Keratinocyte (primary cell): ENCODE measurements at places on chromosomes 4 and X. TPM values are rescaled to one million over a fixed set of nuclear protein-coding genes. Genes with fewer than 3 reads are reported as not detected.
A peak's percentile ranks its signal among the peaks of the same experiment; 100 is the strongest.

DNA sequence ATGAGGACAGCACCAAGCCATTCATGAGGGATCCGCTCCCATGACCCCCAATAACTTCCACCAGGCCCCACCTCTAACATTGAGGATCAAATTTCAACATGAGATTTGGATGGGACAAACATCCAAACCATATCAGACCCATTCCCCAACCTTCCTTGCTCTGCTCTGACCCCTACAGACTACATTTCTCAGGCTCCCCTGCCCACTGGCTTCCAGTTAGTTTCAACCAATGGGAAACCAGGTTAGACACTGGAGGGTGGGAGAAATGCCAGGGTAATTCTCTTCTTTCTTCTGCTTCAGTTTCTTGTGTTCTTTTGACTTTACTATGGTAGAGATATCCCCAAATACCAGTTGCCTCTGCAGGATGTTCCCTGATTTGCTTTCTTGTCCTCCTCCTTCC is 125.7 kb downstream of the CLCN4 start:
- no peak for DNase-seq
- no peaks in the 10 kb centered on the region for H3K36me3 ChIP-seq
- no peak overlapping the region for H3K27ac ChIP-seq
- no peaks in the 10 kb centered on the region for H3K4me1 ChIP-seq
- H3K4me3 ChIP-seq = no peak overlapping the region
- no peaks in the 10 kb centered on the region for H3K27me3 ChIP-seq

DNA sequence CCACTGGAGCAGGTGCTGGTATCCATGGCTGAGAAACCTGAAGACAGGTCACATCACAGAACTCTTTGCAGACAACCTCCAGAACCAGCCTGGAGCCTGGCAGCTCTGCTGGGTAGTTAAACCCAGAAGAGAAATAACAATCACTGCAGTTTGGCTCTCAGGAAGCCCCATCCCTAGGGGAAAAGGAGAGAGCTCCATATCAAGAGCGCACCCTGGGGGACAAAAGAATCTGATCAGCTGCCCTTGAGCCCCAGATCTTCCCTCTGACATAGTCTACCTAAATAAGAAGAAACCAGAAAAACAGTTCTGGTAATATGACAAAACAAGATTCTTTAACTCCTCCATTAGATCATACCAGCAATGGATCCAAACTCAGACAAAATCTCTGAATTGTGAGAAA is 823.2 kb upstream of the FRG1 start:
- no peaks in the 10 kb centered on the region for H3K4me1 ChIP-seq
- no peaks in the 10 kb centered on the region for H3K36me3 ChIP-seq
- no peak overlapping the region for H3K27ac ChIP-seq
- no peaks in the 10 kb centered on the region for H3K27me3 ChIP-seq
- H3K4me3 ChIP-seq = no peak overlapping the region

DNA sequence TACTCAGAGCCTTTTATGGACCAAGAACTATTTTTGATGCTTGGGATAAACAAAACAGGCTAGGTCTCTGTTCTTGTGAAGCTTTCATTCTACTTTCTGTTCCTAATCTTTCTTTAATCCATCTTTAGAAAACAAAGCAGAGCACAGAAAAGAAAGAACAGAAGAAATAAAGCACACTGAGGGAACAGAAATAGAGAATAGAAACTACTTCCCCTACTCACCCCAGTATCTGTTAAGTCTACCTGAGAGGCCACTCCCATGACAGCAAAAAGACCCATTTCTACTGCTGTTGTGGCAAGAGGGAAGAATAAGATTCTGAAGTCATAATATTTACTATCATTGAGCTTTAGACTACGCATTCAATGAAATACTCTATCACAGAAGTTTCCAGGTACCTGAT is 9.2 kb downstream of the RFC1 start:
- H3K4me1 ChIP-seq = peaks cover 18% of the 10 kb centered on the region
- no peak overlapping the region for H3K27ac ChIP-seq
- no peaks in the 10 kb centered on the region for H3K36me3 ChIP-seq
- no peak overlapping the region for H3K4me3 ChIP-seq
- DNase-seq = no peak

DNA sequence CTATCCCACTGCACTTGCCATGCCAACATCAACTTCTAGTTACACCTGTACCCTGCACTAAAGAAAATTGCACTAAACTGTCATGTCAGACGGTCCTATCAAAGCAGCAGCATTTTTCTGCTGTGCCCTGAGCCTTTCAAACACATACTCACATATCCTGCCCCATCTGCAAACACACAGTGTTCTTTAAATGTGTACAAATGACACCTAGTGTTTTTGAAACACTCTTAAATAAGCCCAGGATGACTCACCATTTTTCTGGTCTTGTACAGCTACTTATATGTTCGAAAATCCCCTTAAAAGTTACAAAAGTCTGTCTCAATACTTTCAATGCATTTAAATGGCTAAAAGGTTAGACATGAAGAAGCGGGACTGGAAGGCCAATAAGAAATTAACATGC is 346.7 kb upstream of the PPARGC1A start:
- H3K27ac ChIP-seq = no peak overlapping the region
- no peaks in the 10 kb centered on the region for H3K36me3 ChIP-seq

The EMCN gene
- polyA plus RNA-seq = not detected in 3 replicates

DNA sequence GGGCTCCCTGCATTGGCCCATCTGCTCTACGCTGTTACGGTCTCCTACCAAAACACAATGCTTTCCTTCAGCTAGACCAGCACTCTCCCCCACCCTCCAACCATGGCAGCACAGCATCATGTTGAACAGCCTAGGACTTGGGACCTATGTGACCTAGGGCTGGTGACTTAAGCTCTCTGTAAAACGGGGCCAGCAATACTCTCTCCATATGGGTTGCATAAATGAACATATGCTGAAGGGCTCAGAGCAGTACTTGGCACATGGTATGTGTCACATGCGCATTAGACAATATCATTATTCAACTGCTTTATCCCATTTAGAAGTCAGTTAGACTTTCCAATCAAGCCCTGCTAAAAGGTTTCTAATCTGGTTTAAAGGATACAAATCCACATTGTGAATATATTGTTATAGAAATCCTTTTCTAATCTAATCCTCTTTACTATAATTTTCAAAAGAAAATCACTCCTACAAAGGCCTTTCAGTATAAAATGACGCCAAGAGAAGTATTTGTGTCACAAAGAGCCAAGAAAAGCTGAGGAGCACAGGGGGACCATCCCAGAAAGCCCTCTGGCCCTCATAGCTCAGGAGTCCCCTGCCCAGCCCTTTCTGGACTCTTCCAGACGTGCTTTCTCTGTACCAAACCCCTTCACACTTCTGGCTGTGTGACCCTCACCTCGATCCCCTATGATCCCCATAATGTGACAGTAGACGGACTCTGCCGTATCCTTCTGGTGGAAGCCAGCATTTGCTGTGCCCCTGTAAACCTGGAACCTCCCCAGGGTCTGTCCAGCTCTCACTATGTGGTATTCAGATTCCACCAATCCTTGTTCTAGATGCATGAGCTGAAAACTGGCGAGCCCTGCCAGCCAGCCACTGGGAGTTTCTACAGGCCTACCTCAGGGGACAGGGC is 42.3 kb downstream of the NSG1 start:
- no peak overlapping the region for H3K4me3 ChIP-seq
- H3K27me3 ChIP-seq = no peaks in the 10 kb centered on the region
- no peaks in the 10 kb centered on the region for H3K4me1 ChIP-seq
- DNase-seq = no peak

DNA sequence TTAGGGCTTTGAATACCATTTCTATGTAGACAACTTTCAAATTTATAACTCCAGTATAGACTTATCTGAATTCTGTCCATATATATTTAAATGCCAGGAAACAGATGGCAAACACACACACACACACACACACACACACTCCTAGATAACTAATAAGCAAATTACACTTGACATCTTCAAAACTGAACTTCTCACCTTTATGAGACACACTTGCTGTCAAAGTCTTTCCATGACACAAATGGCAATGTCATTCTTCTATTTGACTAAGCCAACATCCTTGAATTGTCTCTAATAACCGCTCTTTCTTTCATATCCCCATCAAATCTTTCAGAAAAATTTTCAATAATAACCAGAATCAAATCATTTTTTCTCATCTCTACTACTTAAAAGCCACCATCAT is 402.4 kb downstream of the PCDH18 start:
- DNase-seq = no peak
- H3K27ac ChIP-seq = no peak overlapping the region
- H3K36me3 ChIP-seq = no peaks in the 10 kb centered on the region

- no peak overlapping the region for H3K27ac ChIP-seq
- DNase-seq = no peak
- no peaks in the 10 kb centered on the region for H3K27me3 ChIP-seq
- no peaks in the 10 kb centered on the region for H3K4me1 ChIP-seq
Observed at GRCh38 chr4:133982533-133983224, 218.9 kb downstream of the PABPC4L start.

GRCh38 chr4:83582289-83582785 is 46.4 kb downstream of the GPAT3 start:
- H3K4me3 ChIP-seq = no peak overlapping the region
- H3K4me1 ChIP-seq = no peaks in the 10 kb centered on the region
- no peak overlapping the region for H3K27ac ChIP-seq
- DNase-seq = no peak
- no peaks in the 10 kb centered on the region for H3K27me3 ChIP-seq

DNA sequence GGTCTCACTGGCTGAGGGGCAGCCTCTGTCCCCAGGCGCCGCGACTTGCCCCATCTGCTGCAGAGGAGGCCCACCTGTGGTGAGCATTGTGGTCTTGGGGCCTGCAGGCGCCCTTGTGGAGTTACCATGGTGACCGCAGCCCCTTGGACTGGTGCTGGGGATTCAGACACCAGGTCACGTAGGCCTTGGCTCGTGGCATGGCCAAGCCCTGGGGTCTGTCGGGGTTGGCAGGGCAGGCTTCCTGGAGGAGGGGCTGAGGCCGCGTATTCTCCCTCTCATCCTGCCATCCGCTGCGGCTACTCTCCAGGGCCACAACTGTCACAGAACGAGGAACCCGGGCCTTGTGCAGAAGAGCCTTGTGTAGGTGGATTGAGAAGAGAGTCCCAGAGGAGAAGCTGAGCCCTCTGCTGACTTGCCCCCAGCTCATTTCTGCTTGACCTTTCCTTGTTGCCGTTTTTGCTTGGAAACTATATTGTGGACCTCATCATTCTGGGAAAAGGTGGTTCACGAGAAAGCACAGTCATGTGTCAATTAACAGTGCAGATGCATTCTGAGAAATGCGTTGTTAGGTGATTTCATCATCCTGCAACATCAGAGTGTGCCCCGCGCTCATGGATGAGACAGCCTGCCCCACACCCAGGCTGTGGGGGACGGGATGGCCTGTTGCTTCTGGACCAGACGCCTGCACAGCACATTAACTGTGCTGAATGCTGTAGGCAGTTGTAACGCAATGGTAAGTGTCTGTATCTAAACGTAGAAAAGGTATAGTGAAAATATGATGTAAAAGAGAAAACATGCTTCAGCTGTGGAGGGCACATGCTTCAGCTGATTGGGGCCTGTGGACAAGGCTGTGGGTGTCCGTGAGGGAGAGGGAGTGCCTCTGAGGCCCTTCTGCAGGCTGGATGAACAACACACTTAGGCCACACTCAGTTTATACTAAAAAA is 38.5 kb downstream of the TRMT44 start:
- H3K4me1 ChIP-seq = no peaks in the 10 kb centered on the region
- DNase-seq = no peak
- no peaks in the 10 kb centered on the region for H3K27me3 ChIP-seq
- peaks cover 19% of the 10 kb centered on the region for H3K36me3 ChIP-seq

The DGKK gene
- polyA plus RNA-seq = not detected in 3 replicates

The PFKFB1 gene
- 0.23 to 0.41 TPM (median 0.33 TPM) in 3 replicates for polyA plus RNA-seq

The SH2D1A gene
- 0.02 to 0.05 TPM (median 0.04 TPM) in 3 replicates for polyA plus RNA-seq

The SUPT20HL2 gene
- not detected in 3 replicates for polyA plus RNA-seq

- H3K27me3 ChIP-seq = no peaks in the 10 kb centered on the region
- H3K4me3 ChIP-seq = no peak overlapping the region
- H3K4me1 ChIP-seq = no peaks in the 10 kb centered on the region
Observed at GRCh38 chrX:77003956-77004355, 443.2 kb upstream of the FGF16 start.

The MMRN1 gene
- polyA plus RNA-seq = not detected in 3 replicates

The SMIM10 gene
- 0.04 TPM in 1 of 3 replicates, not detected in the others for polyA plus RNA-seq

GRCh38 chr4:3756343-3757059 is 9.7 kb upstream of the ADRA2C start:
- H3K27me3 ChIP-seq = peaks cover 3% of the 10 kb centered on the region
- DNase-seq = no peak
- no peaks in the 10 kb centered on the region for H3K4me1 ChIP-seq
- no peaks in the 10 kb centered on the region for H3K36me3 ChIP-seq

GRCh38 chr4:38967260-38968095 is 64.7 kb downstream of the TMEM156 start:
- no peaks in the 10 kb centered on the region for H3K36me3 ChIP-seq
- no peak overlapping the region for H3K4me3 ChIP-seq
- peak overlapping the region; percentile 56 for H3K27ac ChIP-seq
- H3K27me3 ChIP-seq = no peaks in the 10 kb centered on the region
- peaks cover 7% of the 10 kb centered on the region for H3K4me1 ChIP-seq
- DNase-seq = no peak

The ESX1 gene
- polyA plus RNA-seq = 0.03 TPM in 1 of 3 replicates, not detected in the others

DNA sequence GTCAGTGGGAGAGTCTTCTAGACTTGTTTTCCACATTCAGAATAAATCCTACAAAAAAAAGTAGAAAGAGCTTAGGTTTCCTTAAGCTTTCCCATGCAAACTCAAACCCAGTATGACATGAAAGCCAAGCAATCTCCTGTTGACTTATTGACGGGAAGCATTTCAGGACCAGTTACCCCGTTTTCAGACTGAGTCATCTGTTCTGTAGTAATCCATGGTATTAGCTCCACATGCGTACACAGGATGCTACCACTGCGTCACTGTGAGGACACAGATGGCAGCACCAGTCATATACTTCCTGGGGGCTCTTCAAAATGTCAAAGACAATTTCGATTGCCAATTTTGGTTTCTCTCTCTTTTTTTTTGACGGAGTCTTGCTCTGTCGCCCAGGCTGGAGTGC is 224.9 kb upstream of the MAD2L1 start:
- no peak overlapping the region for H3K4me3 ChIP-seq
- DNase-seq = no peak
- H3K27ac ChIP-seq = no peak overlapping the region
- H3K27me3 ChIP-seq = no peaks in the 10 kb centered on the region
- H3K36me3 ChIP-seq = no peaks in the 10 kb centered on the region

DNA sequence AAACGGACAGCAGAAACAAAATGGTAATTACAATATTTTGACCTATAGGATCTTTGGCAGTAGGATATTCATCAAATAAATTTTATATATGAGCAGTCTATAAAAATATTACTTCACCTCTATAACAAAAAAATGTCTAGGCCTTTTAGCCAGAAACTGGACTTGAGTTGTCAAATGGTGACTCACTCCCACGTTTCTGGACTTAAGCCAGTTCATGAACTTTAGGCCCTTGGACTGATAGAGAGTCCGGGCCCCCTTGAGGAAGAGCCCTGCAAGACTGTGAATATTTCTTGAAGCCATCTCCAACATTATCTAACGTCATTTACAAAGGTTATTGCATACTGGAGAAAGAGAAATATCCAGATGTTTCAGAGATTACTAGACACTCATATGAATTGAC is 106.8 kb upstream of the FAM47A start:
- no peak overlapping the region for H3K4me3 ChIP-seq
- no peaks in the 10 kb centered on the region for H3K36me3 ChIP-seq
- no peak for DNase-seq
- H3K27ac ChIP-seq = no peak overlapping the region
- H3K27me3 ChIP-seq = no peaks in the 10 kb centered on the region
